Stimulated activated CD8-positive, alpha-beta memory T cell treated with anti-CD3 and anti-CD28 coated beads, Interleukin-4, amount 100 ng/mL, for 48 hours (primary cell): ENCODE measurements at places on chromosomes 5 and 9.

- DNase-seq, result peak; percentile 39
Observed at GRCh38 chr5:179768326-179769085, 25.3 kb upstream of the LTC4S start.

DNA sequence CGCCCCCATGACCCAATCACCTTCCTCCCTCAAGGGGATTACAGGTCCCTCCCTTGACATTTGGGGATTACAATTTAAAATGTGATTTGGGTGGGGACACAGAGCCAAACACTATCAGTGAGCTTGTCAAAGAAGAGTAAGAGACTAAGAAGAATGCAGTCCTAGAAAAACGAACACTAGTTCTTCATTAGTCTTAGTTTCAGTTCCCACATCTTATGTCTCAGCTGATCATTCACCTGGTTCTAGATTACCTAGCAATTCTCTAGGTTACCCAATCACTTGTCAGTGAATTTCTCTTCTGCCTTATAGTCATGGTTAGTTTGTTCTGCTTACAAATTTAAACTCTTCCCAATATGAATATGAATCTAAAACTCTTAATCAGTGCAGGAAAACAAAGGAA is 251.5 kb downstream of the COX7C start:
- DNase-seq, result no peak

DNA sequence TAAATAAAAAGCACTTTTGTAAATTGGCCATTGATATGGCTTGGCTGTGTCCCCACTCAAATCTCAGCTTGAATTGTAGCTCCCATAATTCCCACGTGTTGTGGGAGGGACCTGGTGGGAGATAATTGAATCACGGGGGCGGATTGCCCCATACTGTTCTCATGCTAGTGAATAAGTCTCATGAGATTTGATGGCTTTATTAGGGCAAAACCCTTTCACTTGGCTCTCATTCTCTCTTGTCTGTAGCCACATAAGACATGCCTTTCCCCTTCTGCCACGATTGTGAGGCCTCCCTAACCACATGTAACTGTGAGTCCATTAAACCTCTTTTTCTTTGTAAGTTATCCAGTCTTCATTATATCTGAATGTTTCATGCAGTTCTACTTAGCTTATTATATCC is 153.2 kb downstream of the TARS1 start:
- DNase-seq, result no peak

DNA sequence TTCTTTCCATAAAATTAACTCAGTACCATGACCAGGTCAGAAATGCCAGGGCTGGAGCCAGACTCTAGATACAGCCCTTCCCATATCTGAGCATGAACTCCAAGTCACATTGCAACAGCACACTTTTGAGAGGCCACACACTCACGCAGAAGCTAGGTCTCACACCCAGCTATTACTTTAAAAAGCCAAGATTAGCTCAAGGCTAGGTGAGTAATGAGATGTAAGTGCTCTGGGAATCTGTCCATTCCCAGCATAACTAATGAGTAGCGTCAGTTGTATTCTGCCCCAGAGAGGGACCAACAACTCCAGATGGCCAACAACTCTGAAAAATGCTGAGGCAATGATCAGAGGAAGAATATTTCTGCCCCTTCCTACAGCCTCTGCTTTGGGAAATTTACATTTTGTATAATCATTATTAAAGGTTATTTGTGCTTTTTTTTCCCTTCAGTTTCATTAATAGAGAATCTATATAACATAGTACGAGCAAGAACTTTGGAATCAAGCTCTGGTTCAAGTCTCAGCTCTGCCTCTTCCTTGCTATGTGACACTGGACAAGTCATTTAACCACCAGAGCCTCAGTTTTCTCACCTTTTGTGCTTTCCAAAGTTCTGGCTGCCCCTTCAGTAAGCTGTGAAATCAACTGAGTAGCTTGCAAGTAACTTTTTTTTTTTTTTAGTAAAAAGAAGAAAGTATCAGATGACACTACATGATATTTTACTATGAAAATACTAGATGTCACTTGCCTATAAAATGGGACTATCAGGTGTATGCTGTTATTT is 118.3 kb downstream of the NR6A1 start:
- DNase-seq, result no peak

DNA sequence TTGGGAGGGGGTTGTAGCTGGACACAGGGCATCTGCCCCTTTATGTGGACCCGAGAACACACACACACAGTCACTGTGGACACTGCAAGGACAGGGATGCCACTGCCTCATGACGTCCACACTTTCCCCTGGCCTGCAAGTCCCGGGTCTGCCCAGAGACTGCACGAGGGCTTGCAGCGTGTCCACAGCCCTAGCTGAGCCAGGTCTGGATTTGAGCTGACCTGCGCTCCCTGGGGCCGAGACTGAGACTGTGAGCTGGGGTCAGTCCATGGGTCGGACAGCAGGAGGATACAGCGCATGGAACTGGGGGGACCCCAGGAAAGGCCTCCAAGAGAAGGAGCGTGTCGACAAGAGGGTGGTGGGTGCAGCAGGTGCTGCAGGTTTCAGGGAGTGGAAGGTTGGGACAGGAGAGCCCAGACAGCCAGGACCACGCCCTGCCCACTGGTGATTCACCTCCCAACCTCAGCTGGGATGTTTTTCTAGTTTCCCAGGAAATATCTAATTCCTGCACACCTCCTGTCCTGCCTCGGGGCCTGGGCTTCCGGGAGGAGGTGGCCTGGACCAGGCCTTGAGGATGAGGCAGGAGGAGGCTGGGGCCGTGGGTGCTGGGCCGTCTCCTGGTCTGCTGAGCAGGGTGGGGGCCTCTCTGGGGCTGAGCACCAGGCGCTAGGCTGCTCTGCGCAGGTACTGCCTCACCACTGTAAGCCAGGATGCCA is 806 bp upstream of the RNF224 start:
- DNase-seq, result no peak

DNA sequence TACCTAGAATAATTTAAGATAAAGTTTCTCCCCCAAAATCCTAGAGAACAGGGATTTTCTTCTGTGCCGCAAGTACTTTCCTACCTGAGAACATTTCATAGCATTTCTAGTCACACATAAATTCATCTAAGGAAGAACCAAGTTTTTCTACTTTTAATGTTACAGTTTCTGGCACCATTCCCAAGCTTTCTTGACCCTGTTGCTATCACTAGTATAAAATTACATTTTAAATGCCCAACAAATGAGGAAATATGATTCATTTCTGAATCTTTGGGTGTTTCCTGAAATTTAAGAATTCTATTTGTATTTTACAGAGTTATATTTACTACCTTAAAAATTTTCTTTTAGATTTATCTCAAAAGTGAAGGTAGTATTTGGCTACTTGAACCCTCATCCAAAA is 137.8 kb downstream of the LPAR1 start:
- no peak for DNase-seq

DNA sequence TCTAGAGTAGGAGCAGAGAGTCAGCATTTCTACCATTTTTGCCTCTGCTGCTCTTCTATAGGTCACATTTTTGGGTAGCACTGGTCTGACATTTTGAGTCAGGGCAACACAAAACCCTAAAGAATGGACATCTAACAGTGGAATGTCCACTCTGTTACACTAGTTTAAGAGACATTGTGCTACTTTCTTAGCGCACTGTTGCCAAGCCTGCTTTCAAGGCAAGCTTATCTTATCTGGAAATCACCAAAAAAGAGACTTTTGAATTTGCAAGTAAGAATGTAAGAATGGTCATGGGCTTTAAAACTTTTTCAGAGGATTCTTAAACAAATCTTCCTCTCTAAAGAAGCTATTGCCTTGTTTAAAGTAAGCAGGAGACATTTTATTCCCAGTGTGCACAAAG is 73.0 kb upstream of the STARD4 start:
- no peak for DNase-seq

DNA sequence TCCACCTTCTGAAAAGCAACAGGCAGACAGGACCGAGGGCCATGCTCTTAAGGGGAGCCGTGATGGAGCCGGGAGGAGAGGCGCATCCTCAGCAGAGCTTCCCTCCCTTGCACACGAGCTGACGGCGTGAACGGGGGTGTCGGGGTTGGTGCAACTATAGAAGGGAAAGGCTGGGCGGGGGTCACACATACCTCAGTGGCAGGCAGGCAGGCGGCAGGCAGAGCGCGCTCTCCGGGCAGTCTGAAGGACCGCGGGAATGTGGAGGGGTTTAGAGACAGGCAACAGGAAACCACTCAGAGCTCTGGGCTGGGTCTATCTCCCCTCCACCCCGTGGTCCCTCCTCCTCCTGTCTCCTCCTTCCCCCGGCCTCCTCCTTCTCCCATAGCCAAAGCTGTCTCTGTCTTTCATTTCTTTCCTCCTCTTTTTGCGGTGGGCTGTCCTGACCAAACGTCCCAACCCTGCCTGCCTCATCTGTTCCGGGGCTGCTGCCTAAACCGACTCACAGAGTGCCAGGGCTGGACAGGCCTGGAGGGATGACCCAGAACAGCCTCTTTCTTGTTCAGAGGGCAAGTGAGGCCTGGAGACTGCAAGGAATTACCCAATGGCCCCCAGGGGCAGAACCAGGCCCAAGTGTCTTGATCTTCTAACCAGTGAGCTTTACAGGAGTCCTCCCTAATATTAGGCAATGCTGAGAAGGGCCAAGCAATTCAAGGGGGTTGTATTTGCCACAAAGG is at the start of gene SPARC:
SPARC (minus strand) TSS at position 242 of the 734 bp plus-strand sequence. CDS start 10,727 bp downstream, outside the sequence.
- DNase-seq, result no peak

DNA sequence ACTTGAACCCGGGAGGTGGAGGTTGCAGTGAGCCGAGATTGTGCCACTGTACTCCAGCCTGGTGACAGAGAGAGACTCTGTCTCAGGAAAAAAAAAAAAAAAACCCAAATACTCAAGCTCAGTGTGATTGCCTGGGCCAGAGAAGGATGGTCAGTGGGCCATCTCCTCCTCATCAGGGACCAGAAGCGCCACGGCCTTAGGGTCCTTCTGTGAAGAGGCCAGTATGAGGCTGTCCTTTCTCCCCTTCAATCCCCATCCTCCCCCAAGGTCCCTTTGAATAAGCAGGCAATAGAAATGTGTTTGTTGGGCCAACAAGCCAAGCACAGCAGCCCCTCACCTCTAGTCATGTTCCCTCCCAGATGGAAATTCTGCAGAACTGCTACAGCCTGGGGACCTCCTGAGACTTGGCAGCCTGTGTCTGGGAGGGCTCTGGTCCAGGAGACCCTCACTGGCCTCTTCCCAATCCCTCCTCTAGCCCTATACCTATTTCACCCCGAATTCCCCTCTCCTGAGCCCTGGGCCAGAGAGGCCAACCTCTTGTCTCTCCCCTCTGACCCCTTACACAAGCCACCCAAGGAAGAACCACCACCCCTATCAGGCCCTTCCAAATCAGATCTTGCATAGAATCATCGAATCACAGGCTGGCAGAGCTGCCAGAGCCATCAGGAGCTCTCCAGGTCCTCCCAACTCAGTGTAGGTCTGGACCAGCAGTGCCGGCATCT is 1.0 kb downstream of the CSF1R start:
- no peak for DNase-seq

DNA sequence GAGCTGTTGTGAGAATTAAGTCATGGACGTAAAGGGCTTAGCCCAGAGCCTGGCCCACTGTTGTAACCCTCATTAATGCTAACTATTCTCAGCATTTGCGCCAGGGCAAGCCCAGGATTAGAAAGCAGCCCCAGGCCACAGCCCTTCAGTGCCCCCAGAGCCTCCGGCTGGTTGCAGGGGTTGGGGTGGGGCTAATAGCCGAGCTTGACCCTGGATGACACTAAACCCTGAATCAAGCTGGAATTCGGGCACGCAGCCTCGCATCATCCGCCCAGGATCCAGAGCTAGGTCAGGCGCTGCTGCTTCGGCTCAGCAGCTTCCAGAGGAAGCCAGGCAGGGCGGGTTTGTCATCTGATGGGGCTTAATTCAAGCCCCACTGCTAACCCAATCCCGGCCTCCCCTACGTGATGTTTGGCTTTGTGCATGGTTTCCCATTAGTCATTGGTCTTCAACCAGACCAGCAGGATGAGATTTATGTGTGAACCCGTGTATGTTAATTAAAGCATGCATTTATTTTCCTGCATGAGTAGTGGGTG is 1.2 kb upstream of the MEGF9 start:
- no peak for DNase-seq

DNA sequence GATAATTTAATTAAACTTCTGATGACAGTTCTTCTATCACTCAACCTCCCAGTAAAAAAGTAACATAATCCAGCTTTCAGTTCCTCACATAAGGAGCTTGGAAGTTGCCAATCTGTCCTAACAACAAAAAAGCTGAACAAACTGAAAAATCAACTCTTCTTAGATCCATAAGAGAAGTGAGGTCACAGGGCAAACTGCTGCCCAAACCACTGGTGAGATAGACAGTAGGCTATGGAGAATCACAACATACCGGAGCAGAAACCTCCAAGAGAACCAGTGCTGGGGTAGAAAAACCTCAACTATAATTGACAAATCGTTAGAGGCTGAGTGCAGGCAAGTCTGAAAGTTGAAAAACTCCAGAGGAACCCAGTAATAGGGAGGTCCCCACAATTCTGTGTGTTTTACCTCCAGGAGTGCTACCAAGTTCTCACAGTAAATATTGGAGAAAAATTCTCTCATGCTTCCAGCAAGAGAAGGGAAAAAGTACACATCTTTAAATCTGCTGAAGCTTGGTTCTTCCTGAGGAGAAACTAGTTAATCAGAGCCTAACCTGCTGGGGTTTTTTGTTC is 300.0 kb downstream of the PDE4D start:
- no peak for DNase-seq

DNA sequence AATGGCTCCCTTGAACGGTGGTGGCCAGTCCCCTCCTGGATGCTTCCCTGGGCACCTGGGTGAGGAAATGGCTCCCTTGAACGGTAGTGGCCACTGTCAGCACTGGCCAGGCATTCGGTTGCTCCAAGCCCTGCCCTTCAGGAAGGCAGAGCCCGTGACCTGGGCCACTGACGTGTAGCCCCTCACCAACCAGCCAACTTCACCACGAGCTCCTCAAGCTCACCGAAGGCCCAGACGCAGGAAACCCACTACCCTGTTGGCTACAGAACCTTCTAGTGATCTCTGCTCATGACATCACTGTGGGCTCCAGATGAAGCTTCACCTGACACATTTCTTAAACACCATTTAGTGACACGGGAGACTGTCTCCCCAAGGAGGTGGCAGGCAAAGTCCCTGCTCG is 9.2 kb downstream of the SLC6A3 start:
- no peak for DNase-seq

DNA sequence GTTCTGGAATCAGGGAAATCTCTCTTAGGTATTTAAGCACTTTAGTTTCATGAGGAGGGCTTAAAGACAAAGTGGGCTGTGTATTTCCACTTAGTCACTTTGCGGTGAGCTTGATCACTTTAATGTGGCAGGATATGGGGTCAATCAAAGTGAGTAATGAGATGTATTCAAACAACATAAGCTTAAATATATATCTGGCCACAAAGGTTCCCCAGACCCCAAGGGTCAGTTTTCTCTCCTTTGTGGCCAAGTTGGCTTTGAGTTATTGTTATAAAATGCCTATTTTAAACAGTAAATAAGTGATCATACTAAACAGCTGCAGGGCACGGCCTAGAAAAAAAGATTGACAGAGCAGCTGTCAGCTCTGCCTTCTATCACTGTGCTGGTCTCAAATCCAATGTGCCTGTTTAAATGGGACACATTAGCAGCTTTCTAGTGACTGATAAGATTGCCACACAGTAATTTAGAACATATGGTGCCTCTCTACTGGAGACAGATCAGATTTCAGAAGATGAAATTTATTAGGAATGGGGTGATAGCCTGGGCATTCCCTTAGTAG is 363.9 kb downstream of the AGTPBP1 start:
- DNase-seq, result no peak
